Smooth muscle cell of the brain vasculature (primary cell): ENCODE measurements at places on chromosomes 7 and 10.

- DNase-seq, result no peak
Measured at GRCh38 chr7:2635810-2636701, 4.3 kb downstream of the TTYH3 start.

GRCh38 chr7:29562307-29562706, 1.3 kb upstream of the PRR15 start:
- no peak for DNase-seq

- DNase-seq, result no peak
Measured at GRCh38 chr7:24018331-24018730, 265.7 kb upstream of the NPY start.

- DNase-seq, result no peak
Measured at GRCh38 chr10:119023553-119023868, 6.0 kb upstream of the NANOS1 start.

- no peak for DNase-seq
Measured at GRCh38 chr7:110105307-110105706, 985.6 kb upstream of the LRRN3 start.

GRCh38 chr7:41974870-41975557, 262.0 kb downstream of the GLI3 start:
- no peak for DNase-seq

- DNase-seq, result no peak
Measured at GRCh38 chr10:5564537-5565204, 39.9 kb downstream of the CALML3 start.

DNA sequence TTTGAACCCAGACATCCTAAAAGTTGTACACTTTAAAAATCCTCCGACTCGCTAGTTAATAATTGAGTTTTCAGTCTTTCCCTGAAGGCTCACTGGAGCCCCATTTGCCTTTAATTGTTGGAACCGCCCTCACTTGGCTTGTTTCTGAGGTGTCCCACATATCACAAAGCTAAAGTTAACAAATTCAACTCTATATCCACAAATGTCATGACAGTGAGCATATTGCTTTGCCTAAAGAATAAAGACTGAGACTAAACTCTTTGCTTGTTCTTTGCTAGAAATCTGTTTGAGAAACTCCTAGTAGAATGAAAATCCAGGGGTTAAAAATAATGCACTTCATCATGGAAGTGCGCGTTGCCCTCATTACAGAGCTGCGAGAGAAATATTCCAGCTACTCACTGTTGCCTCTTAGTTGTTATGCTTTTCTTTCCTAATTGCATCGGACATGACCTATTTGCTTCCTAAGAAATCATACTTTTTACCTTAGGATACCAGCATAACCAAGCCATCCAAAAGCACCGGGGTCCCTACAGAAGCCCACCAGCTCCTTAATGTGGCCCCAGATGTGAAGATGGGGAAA, 752 bp downstream of the THSD7A start:
- DNase-seq, result no peak

- no peak for DNase-seq
Measured at GRCh38 chr10:73948947-73949633, 38.2 kb downstream of the PLAU start.

GRCh38 chr10:132238371-132239125, 51.8 kb downstream of the DPYSL4 start:
- no peak for DNase-seq

- no peak for DNase-seq
Measured at GRCh38 chr10:113047151-113047550, 97.1 kb downstream of the TCF7L2 start.

GRCh38 chr7:48438206-48438605, 266.9 kb downstream of the ABCA13 start:
- DNase-seq, result no peak

DNA sequence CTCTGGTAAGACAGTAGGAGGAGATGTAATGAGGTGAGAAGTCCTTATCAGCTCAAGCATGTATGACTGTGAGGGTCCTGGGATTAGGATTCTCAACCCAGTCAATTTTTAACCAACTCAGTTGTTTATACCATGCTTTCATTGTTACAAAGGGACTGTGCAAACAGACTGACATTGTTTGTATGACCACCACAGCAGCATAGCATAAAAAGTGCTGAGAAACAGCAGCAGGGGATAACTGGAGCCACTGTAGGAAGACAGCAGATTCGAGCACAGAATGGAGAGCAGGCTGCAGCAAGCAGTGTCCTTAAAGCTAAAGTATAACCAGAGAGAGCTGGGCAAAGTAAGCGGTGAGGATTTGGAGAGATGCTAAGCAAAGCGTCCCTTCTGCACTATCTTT, 829.5 kb downstream of the REEP3 start:
- DNase-seq, result no peak

DNA sequence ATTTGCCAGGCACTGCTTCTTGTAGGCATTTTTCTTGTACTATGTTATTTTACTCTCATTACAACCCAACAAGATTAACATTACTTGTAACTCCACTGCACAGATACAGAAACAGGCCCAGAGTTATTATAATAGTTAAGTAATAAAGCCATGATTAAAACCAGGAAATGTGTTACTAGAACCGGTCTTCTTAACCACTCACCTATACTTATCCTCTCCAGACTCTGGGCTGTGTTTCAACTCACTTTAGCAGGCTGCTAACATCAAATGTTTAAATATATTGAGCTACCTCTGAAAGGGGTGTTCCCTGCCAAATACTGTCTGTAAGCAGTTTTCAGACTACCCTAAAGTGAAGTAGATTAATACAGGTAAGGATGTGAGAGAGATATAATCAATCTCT, 1227.8 kb downstream of the SORCS3 start:
- DNase-seq, result no peak

- no peak for DNase-seq
Measured at GRCh38 chr10:1542941-1543340, 194.4 kb downstream of the ADARB2 start.

GRCh38 chr10:26067680-26068079, 133.7 kb downstream of the MYO3A start:
- no peak for DNase-seq

DNA sequence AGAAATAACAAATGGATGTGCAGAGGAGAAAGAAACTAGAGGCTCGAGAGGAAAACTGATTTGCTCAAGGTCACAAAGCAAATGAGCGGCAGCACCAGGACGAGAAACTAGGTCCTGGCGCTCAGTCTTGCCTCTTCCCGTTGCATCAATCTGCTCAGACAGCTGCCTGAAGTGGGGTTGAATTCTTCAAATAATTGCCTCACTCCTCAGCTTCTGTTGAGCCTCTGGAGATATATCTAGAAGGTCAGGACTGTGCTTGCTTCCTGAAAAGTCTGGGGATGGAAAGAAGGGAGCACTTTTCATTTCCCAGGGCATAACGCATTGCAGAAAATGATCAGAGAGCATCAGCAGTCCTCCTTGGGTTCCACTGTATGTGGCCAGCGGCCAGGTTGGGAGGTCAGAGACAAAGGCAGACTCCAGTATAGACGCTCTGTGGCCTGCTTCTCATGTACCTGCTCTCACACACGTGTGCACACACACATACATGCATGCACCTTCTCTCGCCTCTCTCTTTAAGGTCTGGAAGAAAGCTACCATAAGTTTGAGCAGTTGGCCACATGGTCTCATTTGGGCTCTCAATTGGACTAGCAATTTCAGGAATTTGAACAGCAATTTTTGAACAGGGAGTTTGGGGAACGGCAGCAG, 83.7 kb upstream of the DUSP5 start:
- DNase-seq, result no peak

GRCh38 chr10:24575481-24576002, 148.1 kb downstream of the ARHGAP21 start:
- no peak for DNase-seq

- DNase-seq, result no peak
Measured at GRCh38 chr7:2032876-2033407, 199.8 kb downstream of the MAD1L1 start.

GRCh38 chr7:11625669-11626068, 206.3 kb downstream of the THSD7A start:
- peak; percentile 62 for DNase-seq

- no peak for DNase-seq
Measured at GRCh38 chr10:122733931-122734665, 34.5 kb upstream of the C10orf120 start.

DNA sequence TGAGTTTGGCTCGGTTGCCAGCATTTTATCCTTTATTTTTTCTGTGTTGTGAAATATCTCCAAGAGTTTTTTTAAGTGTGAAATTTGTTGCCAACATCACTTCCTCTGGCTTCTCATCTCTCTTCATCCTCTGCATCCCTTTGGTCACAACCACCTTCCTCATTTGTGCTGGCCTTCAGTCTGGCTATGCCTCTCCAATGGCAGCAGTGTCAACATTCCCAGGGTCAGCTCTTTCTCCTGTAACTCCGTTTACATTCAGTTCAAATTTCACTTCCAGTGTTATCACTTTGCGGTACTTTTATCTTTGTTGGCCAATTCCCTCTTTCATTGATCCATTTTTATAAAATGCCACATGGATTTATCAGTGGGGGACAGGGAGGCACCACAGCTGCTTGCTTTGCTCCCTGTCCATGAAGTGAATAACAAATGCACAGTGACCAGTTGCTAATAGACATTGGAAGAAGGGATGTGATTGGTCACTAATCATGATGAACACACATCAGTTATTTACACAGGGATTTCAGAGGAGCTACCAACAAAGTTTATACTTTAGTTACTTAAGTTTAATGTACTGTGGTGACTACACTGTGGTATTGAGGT, 311.4 kb upstream of the LRGUK start:
- no peak for DNase-seq

- DNase-seq, result no peak
Measured at GRCh38 chr7:107025449-107026103, 18.9 kb upstream of the PRKAR2B start.
